ENCODE measurements at places on chromosomes 1 and 21. TPM values are rescaled to one million over a fixed set of nuclear protein-coding genes. Genes with fewer than 3 reads are reported as not detected.

The KCNC4 gene
- total RNA-seq: 0.53 TPM

The LMOD1 gene
- total RNA-seq: 0.26 TPM

The PHF13 gene
- 9.9 TPM for total RNA-seq

The PCNX2 gene
- 30.3 TPM for total RNA-seq

The SLC39A1 gene
- 108 TPM for total RNA-seq

The SH2D2A gene
- 1.2 TPM for total RNA-seq

The OPTC gene
- not detected for total RNA-seq

The CA6 gene
- not detected for total RNA-seq

The SPRR2F gene
- total RNA-seq: not detected

The OR10J1 gene
- total RNA-seq: not detected

The CCDC27 gene
- not detected for total RNA-seq

The KRTAP7-1 gene
- not detected for total RNA-seq

The TMEM63A gene
- total RNA-seq: 4.7 TPM

The HNRNPR gene
- 84.0 TPM for total RNA-seq

The VPS26C gene
- 50.5 TPM for total RNA-seq

The DMBX1 gene
- not detected for total RNA-seq

The DIO1 gene
- total RNA-seq: not detected

The LRRC42 gene
- 51.1 TPM for total RNA-seq

The TRABD2B gene
- total RNA-seq: under 0.01 TPM

The DPYD gene
- 1.6 TPM for total RNA-seq

The C8B gene
- total RNA-seq: not detected

The PIGR gene
- total RNA-seq: 0.51 TPM

The EFNA3 gene
- total RNA-seq: 11.9 TPM

The TMEM200B gene
- total RNA-seq: 0.77 TPM

The PCSK9 gene
- total RNA-seq: 5.8 TPM

The KMO gene
- not detected for total RNA-seq

The SV2A gene
- total RNA-seq: 1.1 TPM

The SMIM34 gene
- 6.8 TPM for total RNA-seq

The TXNIP gene
- total RNA-seq: 9.0 TPM

The OR2L8 gene
- not detected for total RNA-seq

The HTR6 gene
- not detected for total RNA-seq

The PSRC1 gene
- total RNA-seq: 1.8 TPM

The ACTL8 gene
- total RNA-seq: not detected

The SAMD13 gene
- 0.77 TPM for total RNA-seq

The SZRD1 gene
- 18.1 TPM for total RNA-seq

The FNDC5 gene
- not detected for total RNA-seq

The SPATA45 gene
- total RNA-seq: not detected

The CLDN14 gene
- not detected for total RNA-seq

The CYP4A11 gene
- total RNA-seq: not detected

The LRRC3 gene
- total RNA-seq: under 0.01 TPM

The PTPN7 gene
- total RNA-seq: not detected

The INSRR gene
- not detected for total RNA-seq
